ENCODE measurements at places on chromosomes 7 and 10.
A peak's percentile ranks its signal among the peaks of the same experiment; 100 is the strongest.

DNA sequence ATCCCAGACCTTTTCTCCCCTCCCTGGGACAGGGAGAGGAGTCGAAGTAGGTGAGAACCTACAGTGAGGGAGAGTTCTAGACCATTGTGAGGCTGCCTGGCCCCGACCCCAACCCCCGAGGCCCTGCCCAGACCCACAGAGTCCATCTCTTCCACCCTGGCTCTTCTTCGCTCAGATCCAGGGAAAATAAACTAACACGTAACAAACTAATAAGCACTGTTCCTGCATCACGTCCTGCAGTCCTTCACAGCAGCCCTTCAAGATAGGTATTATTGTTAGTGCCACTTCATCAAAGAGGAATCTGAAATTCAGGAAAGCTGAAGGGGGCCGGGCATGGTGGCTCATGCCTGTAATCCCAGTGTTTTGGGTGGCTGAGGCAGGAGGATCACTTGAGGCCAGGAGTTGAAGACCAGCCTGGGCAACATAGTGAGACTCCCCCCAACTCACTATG is at the start of gene SPACDR:
TSS of gene SPACDR (minus strand) at position 51 of the 451 bp plus-strand sequence. CDS start 235 bp downstream, outside the sequence.
- DNase-seq, result no peak

GRCh38 chr7:30836991-30837390 is 65.8 kb downstream of the MINDY4 start:
- no peak for DNase-seq

DNA sequence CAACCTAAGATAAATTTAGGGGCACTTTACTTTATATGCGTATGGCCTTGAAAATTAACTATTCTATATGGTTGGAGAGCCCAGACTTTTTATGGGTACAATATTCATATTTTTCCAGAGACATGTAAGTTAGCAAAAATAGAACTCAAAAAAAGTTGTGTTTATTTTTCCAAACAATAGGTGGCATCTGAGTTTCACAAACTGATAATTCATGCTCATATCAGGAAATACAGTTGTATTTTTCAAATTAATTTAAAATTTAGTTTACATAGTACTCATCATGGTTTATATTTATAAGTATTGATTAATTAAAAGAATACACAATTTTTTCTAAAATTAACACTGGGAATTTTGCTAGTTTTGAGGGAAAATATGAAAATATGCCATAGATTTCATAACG is 34.6 kb downstream of the ANKRD7 start:
- no peak for DNase-seq

DNA sequence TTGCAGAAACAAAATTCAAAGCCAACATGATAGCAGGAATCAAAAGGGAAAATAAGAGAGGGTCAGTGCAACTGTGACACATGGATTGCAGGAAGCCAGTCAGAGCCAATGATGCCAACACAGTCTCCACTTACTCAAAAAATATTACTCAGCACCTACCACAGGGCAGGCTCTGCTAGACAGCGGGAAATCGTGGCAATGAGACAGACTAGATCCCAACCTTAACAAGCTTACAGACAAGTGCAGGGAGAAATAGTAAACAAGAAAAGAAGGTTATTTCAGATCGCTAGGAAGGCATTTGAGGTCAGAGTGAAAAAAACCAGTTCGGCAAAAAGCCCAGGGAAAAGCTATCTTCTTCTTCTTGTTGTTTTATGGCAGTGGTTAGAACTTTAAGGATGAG is 45.2 kb upstream of the NPFFR1 start:
- no peak for DNase-seq

DNA sequence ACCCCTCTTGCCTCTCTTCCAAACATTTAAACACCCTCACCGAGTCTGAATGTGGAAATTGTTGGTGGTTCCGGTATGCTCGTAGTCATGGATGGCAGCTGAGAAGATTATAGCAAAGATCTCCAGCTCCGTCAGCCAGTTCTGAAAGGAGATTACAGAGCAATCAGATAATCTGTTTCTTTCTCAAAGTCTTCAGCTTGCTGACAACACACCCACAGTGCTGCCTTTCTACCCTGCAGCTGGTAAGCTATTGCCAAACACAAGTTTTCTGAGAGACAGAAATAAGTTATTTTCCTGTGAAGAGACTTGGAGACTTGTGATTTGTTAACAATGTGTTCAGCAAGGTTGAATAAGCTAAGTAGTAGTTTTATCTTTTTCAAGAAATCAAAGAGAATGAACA is 163.6 kb downstream of the PPP1R17 start:
- DNase-seq, result no peak

- DNase-seq, result no peak
Observed at GRCh38 chr10:82949816-82950575, 1075.0 kb downstream of the NRG3 start.

GRCh38 chr10:98134431-98135221 is at the start of gene R3HCC1L:
Gene R3HCC1L (plus strand): TSS chr10:98134657. CDS start chr10:98208115, 73,458 bp downstream.
- peak; percentile 96 for DNase-seq

DNA sequence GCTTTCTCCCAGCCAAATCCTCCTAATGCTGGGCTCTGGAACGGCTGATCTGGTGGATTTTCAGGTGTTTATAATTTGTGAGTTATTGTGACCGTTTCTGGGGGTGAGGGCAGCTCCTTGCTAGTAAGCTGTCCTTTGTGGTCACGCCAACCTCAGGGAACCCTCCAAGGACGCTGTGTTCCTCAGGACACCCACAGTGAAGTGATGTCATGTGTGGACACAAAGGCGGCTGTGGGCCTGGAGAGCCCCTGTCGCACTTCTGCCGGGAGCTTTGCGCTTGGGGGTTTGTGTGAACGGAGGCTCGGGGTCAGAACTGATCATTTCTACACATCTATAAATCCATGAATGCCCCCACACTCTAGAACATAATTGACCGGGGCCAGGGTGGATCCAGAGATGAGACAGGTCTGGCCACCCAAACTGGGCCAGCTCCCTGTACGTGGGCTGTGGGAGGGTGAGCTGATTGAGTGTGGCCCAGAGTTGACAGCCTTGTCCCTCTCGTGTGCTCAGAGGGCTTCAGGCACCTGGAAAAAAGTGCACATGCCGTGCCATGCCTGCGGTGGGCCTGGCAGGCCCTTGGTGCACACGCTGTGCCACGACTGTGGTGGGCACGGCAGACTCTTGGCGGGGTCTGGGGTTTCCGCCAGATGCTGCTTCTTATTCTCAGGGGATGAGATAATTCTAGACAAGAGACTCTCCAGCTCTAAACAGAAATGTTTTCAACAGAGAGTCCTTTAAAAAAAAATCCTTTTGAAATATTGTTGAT is 130.2 kb downstream of the VIPR2 start:
- no peak for DNase-seq

GRCh38 chr10:113027574-113028455 is 77.8 kb downstream of the TCF7L2 start:
- no peak for DNase-seq

DNA sequence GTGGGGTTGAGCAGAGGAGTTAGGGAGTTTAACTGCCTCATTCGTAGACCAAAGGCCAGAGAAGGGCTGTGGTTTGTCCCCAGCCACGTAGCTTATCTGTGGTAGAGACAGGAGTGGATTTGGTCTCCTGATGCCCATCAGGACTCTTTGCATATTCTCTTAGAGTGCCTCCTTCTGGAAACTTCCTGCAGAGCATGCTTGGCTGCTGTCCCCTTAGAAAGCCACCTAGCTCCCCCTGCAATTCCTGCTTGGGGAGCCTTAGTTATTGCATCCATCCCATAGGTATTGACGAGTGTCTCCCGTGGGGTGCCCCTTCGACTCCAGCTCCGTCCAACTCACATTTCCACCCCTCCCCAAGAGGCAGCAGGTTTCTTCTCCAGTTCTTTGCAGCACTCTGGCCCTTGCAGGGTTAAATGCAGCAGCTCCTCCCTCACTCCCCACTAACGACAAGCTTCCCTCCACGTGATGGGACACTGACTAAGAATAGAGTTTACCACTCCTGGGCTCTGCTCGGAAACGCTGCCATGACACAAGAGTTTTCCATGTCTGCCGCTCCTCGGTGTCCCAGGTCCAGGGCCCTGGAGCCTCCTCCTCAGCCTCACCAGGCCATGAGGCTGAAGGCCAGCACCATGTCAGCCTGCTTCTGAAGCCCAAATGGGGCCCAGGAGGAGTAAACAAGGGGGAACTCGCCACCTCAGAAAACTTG is 147.8 kb upstream of the UNC5B start:
- DNase-seq, result peak; percentile 28

- no peak for DNase-seq
Observed at GRCh38 chr7:1809070-1809469, 139.0 kb downstream of the ELFN1 start.

DNA sequence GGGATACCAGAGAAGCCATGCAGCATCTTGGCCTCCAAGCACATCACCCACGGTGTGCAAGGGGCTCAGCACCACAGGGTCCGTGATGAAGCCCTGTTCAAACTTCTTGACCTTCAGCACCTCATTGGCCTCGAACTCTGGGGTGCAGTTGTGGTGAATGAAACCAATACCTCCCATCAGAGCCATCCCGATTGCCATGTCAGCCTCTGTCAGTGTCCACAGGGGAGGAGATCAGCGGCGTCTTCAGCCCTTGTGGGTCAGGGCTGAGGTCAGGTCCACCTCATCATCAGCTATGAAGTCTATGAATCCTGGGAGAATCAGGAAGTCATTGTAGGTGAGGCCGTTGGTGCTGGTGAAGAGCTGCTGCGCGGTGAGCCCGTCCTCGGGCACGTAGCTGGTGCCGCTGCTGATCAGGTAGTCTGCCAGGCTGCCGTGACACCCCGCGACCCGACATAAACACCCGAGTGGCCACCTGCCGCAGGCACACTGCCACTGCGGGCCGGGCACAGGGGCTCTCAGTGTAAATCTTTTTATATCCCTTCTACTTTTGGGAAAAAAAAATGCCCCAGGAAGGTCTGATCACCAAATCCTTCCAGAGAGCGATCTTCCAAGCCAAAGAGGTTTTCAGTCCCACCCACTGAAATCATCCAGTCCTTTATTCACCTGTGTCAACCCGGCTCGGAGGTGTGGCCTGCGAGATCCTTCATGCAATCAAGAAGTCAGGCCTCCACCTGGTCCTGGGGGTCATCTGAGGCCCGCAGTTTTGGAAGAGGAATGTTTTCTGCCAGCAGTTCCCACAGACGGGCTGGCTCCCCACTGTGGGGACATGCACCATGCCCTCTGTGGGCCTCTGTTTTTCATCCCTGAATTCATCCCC is 144.1 kb upstream of the KCNMA1 start:
- no peak for DNase-seq

- DNase-seq, result no peak
Observed at GRCh38 chr10:131549116-131549515, 237.6 kb upstream of the TCERG1L start.

DNA sequence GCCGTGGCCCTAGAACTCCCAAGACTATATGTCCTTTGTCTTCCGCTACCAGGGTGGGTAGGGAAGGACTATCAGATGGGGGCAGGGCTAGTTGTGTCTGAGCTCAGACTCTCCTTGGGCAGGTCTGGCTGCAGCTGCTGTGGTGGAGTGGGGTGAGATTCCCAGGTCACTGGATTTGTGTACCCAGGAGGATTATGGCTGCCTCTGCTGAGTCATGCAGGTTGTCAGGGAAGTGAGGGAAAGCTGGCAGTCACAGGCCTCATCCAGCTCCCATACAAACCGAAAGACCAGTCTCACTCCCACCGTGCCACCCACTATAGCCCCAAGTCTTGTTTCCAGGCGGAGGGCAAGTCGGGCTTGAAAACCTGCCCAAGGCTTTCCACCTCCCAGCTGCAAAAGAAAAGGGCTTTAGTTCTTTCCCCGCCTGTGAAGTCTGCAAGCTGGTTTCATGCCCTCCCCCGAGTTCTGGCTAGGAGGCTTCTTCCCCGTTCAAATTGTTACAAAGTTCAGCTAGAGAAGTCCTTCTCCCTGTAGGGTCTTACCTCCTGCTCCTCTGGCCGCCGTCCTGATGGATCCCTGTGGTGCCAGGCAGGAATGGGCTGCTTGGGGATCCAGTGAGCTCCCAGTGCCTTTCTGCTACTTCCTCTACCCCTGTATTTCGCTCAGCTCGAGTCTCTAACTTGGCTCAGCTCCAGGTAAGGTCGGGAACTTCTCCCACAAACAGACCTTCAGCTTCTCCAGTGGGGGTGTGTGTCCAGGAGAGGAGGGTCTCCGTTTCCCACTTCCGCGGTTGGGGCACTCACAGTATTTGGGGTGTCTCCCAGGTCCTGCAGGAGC is 106.8 kb upstream of the FGL2 start:
- no peak for DNase-seq

- no peak for DNase-seq
Observed at GRCh38 chr7:506921-507622, 12.6 kb downstream of the PDGFA start.

DNA sequence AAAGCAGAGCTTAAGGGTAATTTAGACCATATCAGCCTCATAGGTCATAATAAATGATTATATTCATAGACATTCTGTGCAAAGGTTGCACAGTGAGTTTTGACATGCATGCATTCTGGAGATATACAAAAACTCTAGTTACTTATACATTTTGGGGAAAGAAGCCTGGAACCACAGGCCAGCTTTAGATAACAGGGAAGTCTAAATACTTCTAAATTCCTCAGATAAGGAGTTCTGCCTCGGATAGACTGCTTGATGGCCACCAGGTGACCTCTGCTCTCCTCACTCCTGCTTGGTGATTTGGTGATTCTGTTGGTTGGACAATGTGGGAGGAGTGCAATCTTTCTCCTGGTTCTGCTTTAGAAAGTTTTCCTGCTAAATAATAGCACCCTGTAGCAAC is 77.9 kb downstream of the SGMS1 start:
- no peak for DNase-seq

GRCh38 chr10:19046679-19047078 is 1.9 kb upstream of the MALRD1 start:
- DNase-seq, result no peak

GRCh38 chr10:23155169-23155568 is 36.9 kb upstream of the PTF1A start:
- DNase-seq, result no peak

DNA sequence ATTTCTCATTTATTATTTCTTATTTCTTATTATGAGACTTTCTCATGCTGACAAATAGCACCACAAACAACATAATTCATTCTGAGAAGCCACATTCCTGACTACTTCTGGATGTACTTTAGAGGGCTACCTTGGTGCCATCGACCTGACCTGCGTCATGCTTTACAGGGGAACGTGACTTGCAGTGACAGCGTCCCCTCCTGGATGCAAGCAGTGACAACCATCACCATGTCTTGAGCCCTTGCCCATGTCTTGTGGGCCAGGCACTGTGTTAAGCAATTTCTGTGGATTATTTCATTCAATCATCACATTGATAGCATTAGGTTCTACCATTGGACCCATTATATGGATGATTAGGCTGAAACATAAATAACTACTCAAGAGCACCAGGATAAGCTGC is 137.0 kb downstream of the ANK3 start:
- DNase-seq, result no peak

DNA sequence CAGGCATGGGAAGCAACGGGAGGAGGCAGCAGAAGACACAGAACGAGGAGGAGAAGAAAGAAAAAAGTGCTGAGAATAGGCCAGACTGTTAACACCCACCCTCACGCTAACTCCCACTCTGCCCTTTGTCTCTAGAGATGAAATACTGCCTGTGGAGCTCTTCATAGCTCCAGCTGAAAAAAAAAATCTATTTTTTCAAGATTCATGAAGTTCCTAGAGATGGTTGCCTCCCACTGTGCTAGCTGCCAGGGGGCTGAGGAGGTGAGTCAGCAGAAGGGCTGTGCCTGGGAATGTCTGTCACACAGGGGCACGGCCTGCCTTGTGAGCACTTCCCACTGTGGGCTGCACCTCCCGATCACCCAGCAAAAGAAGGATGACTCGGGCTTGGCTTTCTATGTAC is 144.5 kb downstream of the RNF216 start:
- peak; percentile 96 for DNase-seq
